ENCODE measurements at places on chromosomes 6 and 20. TPM values are rescaled to one million over a fixed set of nuclear protein-coding genes. Genes with fewer than 3 reads are reported as not detected.

GRCh38 chr6:70079241-70079640, 212.9 kb downstream of the COL19A1 start:
- H3K27ac ChIP-seq, result no peak overlapping the region
- H3K4me3 ChIP-seq, result no peak overlapping the region
- no peak for DNase-seq
- no peaks in the 10 kb centered on the region for H3K4me1 ChIP-seq
- H3K27me3 ChIP-seq, result no peaks in the 10 kb centered on the region

GRCh38 chr6:157790548-157791160, 32.4 kb upstream of the SNX9 start:
- H3K4me3 ChIP-seq, result no peak overlapping the region
- H3K36me3 ChIP-seq, result no peaks in the 10 kb centered on the region
- H3K27ac ChIP-seq, result no peak overlapping the region
- no peaks in the 10 kb centered on the region for H3K27me3 ChIP-seq

- H3K4me3 ChIP-seq, result no peak overlapping the region
- peaks cover 1% of the 10 kb centered on the region for H3K27me3 ChIP-seq
- DNase-seq, result no peak
- no peaks in the 10 kb centered on the region for H3K4me1 ChIP-seq
- H3K36me3 ChIP-seq, result no peaks in the 10 kb centered on the region
These were observed 54.9 kb downstream of the PXDC1 start for GRCh38 chr6:3696525-3697088.

DNA sequence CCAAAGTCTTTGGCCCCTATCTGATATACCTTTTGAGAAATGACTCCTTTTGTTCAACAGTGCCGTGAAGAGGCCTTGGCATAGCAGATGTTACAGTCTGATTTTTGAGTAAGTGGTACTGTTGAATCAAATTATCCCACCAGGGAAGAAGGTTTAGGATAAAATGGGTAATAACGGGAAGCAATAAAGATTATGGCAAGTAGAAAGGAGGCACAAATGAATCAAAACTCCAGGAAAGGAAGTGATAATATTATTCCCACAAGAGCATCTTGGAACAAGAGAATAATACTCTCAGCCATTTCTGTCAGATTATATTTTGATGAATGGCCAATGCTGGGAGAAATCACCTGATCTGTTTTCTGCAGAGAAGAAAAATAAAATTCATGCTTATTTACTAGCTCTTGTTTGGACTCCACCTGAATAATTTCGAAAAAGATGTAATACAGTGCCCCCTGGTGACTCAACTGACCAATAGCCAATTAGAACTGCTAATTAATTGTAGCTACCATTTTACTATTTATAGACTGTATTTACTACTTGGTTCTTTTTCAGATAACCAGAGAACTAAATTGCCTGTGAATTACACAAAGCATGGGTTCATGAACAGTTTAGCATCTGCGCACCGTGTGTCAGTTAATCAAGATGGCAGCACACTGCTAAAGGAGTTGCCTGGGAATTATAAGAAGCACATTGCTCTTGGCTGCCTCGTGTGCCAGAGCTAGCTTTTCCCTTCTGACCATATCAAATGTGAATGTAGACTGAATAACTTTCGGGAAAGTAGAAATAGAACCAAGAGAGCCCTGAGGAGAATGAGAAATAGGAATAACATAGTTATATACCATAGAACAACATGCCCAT, 78.5 kb upstream of the TRDN start:
- DNase-seq, result peak; percentile 55
- H3K4me1 ChIP-seq, result no peaks in the 10 kb centered on the region
- no peaks in the 10 kb centered on the region for H3K36me3 ChIP-seq
- H3K27ac ChIP-seq, result no peak overlapping the region
- H3K4me3 ChIP-seq, result no peak overlapping the region

DNA sequence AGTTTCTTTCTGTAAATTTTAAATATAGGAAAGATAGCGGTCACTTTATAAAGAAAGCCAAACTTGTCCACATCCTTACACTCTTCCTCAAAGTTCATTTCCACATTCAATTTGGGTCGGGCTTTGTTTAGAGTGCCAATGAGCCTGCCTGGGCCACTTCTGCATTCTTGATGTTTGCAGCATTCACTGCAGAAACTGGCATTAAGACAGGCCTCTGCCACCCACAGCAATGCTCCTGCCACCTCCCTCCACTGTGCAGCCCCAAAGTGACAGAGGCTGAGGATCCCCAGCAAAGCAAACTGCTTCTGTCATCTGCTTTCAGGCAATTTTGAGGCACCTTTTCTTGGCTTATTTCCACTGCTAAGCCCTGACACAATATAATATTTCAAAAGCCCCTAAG, 61.2 kb downstream of the TNFAIP3 start:
- H3K36me3 ChIP-seq, result no peaks in the 10 kb centered on the region
- H3K27ac ChIP-seq, result no peak overlapping the region
- H3K4me3 ChIP-seq, result no peak overlapping the region
- H3K27me3 ChIP-seq, result no peaks in the 10 kb centered on the region
- DNase-seq, result no peak

DNA sequence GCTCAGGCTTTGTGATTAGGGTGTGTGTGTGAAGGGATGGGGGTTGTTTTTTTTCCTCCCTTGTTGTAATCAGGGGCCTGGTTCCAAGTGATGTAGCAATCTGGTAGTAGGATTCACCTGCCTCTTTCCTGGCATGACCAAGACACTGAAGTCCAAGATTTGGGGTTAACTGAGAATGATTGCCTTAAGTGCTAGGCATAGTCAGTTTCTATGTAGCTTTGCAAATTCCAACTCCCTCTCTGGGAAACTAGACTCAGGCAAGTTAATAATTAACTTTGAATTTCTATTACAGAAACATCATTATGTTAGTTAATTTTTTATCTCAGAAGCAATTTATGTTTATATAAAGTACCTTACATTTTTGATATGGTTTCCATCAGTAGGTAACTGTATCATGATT, 43.6 kb downstream of the NUS1 start:
- no peak overlapping the region for H3K27ac ChIP-seq
- no peaks in the 10 kb centered on the region for H3K27me3 ChIP-seq
- no peak for DNase-seq
- H3K4me3 ChIP-seq, result no peak overlapping the region

- no peaks in the 10 kb centered on the region for H3K27me3 ChIP-seq
- H3K36me3 ChIP-seq, result no peaks in the 10 kb centered on the region
These were observed 1.7 kb downstream of the ASXL1 start for GRCh38 chr20:32359633-32360332.

- no peaks in the 10 kb centered on the region for H3K4me1 ChIP-seq
- DNase-seq, result no peak
- H3K27me3 ChIP-seq, result no peaks in the 10 kb centered on the region
- no peak overlapping the region for H3K27ac ChIP-seq
These were observed 107.3 kb downstream of the NRN1 start for GRCh38 chr6:5899216-5900045.

- H3K36me3 ChIP-seq, result no peaks in the 10 kb centered on the region
- no peaks in the 10 kb centered on the region for H3K27me3 ChIP-seq
- peak; percentile 71 for DNase-seq
- no peak overlapping the region for H3K27ac ChIP-seq
These were observed 42.8 kb downstream of the INSM1 start for GRCh38 chr20:20410678-20411077.

DNA sequence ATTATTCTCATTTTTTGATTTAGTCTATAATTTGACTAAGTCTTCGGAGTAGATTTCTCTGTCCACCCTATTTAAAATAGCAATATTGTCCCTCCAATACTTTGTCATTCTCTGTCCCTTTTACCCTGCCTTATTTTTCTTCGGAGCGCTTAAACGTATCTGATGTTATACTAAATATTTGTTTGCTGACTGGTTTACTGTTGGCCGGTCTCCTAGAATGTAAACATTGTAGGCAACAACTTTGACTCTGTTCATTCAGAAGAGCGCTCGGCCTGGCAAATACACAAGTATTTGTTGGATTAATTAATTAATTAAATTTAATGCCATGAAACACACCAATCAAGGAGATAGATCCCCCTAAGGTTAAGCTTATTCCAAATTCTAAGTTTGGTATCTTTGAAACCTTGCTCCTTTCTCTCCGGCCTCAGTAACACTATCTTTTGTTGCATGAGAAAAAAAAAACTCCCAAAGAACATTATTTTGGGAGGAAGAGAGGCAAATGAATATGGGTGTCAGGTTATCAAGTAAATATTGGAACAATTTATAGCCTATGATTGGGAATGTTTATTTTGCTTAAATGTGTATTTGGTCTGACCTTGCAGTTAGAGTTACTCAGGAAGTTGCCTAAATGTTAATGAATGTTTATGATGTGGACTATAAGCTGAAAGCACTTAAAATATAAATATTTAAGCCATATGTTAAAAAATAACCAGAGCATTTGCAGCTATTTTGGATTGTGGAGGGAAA, 231.1 kb downstream of the SOX4 start:
- DNase-seq, result no peak
- H3K4me1 ChIP-seq, result peaks cover 27% of the 10 kb centered on the region
- no peak overlapping the region for H3K27ac ChIP-seq

- H3K27me3 ChIP-seq, result no peaks in the 10 kb centered on the region
- DNase-seq, result no peak
- H3K36me3 ChIP-seq, result no peaks in the 10 kb centered on the region
- H3K4me1 ChIP-seq, result no peaks in the 10 kb centered on the region
- no peak overlapping the region for H3K4me3 ChIP-seq
These were observed 30.9 kb downstream of the SLC22A2 start for GRCh38 chr6:160227769-160228161.

DNMT3B gene
- total RNA-seq, result 6.8 TPM

SPAG4 gene
- 3.7 TPM for total RNA-seq

ARFRP1 gene
- 51.6 TPM for total RNA-seq

CLIC5 gene
- 0.14 TPM for total RNA-seq

FOXF2 gene
- not detected for total RNA-seq

CSE1L gene
- 118 TPM for total RNA-seq

TMEM239 gene
- total RNA-seq, result not detected

RBM24 gene
- 6.0 TPM for total RNA-seq

CALHM6 gene
- not detected for total RNA-seq

KDM1B gene
- 10.8 TPM for total RNA-seq

ZBTB46 gene
- 4.3 TPM for total RNA-seq
